ENCODE measurements at places on chromosomes 4 and X.

DNA sequence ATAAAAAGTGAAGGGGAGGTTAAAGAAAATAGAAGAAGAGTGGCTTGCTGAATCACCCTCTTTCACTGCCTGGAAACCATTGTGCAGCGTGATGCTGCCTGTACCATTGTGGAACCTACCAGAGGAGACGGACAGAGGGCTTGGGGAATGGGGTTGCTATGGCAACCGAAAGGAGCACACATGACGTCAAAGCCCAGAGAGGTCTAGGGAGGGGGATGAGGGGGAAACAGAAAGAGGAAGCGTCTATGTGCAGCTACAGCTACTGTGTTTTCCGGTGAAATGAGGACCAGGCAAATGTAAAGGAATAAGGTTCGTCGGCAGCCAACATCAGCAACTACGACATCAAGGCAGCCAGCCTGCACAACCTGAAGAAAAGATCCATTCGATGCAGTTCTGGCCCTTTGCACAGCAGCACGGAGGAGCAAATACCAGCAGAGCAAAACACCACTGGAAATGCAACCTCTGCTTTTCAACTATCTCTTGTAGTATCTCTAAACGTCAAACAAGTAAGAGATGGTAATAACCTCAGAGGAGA is at the start of gene MAPK10:
TSS of gene MAPK10 (minus strand) at position 110 of the 535 bp plus-strand sequence.
- DNase-seq: peak; percentile 93

GRCh38 chrX:39953879-39954278 is 143.9 kb downstream of the BCOR start:
- no peak for DNase-seq

- DNase-seq: no peak
These were observed 194.6 kb upstream of the KLF3 start for GRCh38 chr4:38469410-38469809.

DNA sequence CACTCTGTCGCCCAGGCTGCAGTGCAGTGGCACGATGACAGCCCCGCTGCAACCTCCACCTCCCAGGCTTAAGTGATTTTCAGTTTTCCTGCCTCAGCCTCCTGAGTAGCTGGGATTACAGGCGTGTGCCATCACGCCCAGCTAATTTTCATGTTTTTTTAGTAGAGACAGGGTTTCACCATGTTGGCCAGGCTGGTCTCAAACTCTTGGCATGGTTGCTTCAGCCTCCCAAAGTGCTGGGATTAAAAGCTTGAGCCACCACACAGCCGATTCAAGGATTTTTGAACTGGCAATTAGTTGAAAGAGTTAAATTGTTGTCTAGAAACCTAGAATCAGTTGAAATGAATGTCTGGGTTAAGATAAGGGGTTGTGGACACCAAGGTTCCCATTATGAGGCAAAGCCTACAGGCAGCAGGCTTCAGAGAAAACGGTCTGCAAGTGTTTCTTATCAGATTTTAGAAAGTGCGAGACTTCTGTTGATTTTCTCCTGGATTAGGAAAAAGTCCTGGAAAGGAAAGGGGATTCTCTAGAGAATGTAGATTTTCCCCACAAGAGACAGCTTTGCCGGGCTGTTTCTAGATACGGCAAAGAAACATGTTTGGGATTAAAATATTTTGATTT is 8.3 kb upstream of the CCNI start:
- DNase-seq: no peak

DNA sequence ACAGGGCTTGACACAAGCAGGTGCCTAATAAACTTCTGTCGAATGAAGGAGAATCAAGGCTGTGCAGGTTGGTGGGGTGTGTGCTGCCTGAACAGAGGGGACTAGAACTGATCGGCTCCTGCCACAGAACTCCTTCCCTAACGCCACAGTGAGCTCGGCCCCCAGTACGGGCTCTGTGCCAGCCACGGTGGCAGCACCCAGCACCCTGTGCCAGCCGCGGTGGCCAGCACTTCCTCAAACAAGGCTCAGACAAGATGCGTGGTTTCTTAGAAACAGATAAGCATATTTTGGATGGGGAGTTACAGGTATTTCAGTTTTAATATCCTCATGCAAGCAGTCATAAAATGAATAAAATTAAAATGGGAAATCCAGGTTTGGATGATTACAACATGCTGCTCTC is 26.0 kb upstream of the C4orf50 start:
- DNase-seq: no peak

Data from NCI-H2081 (cell line).